ENCODE measurements at places on chromosomes 6 and 20. TPM values are rescaled to one million over a fixed set of nuclear protein-coding genes. Genes with fewer than 3 reads are reported as not detected.

GGTLC1 gene
- total RNA-seq = not detected

BACH2 gene
- 61.3 TPM for total RNA-seq

FOXA2 gene
- total RNA-seq = not detected

MLN gene
- total RNA-seq = not detected
